NT2/D1 (cell line): ENCODE measurements at places on chromosomes 16 and 17.

DNA sequence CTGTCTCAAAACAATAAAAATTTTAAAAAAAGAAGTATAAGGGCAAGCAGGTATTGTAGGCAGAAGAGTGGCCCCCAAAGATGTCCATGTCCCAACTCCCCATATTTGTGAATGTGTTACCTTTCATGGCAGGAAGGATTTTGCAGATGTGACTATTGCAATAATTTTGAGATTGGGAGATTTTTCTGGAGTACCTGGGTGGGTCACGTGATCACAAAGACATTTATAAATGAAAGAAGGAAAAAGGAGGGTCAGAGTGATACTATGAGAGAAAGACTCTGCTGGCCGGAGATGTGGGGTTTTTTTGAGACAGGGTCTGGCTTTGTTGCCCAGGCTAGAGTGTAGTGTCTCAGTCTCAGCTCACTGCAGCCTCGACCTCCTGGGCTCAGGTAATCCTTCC lies 27.4 kb upstream of the PAFAH1B1 start:
- DNase-seq = no peak

DNA sequence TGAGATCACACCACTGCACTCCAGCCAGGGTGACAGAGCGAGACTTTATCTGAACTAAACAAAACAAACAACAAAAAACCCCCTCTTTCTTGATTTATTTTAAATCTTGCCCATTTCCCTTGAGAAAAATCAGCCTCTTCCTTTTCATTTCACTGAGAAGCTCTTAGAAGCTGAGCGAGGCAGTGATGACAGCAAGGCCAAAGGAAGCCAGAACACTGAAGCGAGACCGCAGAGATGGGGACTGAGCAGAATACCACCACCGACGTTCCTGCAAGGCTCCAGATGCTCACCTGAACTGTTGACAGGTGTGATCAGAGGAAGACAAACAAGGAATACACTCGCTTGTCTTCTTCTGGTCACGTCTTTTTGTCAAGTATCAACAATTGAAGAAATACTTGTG lies 30.5 kb upstream of the IRF8 start:
- no peak for DNase-seq

GRCh38 chr16:87836844-87837581 lies 32.3 kb downstream of the SLC7A5 start:
- no peak for DNase-seq

DNA sequence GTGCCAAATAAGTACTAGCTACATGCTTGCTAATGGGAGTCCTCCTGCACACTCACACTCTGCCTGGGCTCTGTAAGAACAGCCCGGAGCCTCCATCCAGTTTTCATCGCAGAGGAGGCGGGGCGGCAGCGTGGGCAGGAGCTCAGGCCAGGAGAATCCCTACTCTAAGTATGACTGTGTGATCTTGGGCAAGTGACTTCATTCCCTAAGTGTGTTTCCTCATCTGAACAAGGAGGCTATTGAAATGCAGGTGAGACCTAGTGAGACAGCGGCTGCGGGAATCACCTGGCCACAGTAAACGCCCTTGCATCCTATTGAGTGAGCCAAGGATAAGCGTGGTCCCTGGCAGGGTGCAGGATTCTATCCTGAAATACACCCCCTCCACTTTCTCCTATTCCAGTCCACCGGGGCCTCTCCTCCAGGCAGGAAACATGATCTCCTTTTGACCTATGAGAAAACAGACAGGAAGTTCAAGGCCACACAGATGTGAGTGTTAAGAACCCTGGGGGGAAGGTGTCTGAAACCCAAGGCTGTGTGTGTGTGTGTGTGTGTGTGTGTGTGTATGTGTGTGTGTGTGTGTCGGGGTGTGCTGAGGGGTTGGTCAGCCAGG lies 5.2 kb upstream of the RAI1 start:
- DNase-seq = no peak

DNA sequence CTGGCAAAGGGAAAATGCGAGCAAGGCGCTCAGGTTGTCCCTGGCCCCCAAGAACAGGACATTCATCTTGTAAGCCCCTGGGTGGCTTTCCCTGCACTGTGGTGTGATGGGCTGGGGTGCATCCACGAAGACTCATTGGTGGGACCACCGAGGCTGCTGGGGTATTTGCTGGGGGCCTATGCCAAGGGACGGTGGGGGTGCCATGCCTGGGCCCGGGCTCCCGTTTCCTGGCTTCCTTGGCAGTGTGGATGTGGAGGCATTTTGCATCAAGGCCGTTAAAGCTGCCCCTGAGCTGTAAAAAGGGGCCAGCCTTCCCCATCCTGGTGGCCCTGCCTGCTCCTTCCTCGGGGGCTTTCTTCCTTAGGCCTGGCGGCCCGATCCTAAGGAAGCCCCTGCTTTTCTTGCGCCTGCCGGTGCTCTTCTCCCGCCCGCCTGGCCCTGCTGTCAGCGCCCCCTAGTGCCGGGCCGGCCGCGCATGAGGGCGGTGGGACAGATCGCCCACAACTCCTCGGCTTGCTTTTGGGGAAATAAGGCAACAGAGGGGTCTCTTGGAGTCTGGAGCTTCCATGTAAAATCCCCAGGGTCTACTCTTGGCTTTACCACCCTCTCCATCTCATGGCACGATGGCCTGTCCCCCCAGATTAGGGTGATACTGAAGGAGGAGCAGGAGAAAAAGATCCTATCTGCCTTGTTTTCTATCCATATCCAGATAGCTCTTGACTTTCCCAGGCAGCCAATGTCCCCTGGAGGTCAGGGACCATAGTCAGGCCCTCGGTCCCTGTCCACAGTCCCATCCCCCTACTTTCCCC lies 9.8 kb upstream of the TBX2 start:
- DNase-seq = no peak

DNA sequence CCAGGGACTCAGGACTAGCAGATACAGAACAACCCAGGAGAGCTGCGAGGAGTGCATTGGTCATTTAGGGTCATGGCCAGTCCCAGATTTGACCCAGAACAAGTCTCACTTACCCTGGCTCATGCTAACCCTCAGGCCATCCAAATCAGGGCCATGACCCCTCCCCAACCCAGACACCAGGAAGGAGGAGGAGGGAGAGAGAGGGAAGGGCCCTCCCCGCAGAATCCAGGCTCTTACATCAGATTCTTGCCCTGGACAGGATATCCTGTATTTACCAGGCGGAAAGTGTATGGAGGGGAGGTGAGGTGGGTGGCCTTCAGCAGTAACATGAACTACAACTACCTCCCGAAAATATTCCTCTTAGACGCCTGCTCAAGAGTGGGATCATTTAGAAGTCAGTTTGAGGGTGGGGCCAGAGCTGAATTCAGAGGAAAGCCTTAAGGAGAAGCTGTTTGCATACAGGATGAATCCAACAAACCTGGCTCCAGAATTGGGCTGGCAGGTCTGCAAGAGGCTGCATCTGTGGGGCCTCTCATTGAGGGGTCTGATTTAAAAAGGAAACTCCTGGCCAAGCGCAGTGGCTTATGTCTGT lies 2.1 kb downstream of the VAT1 start:
- DNase-seq = no peak

GRCh38 chr17:73571511-73572130 lies 72.6 kb downstream of the SDK2 start:
- no peak for DNase-seq

DNA sequence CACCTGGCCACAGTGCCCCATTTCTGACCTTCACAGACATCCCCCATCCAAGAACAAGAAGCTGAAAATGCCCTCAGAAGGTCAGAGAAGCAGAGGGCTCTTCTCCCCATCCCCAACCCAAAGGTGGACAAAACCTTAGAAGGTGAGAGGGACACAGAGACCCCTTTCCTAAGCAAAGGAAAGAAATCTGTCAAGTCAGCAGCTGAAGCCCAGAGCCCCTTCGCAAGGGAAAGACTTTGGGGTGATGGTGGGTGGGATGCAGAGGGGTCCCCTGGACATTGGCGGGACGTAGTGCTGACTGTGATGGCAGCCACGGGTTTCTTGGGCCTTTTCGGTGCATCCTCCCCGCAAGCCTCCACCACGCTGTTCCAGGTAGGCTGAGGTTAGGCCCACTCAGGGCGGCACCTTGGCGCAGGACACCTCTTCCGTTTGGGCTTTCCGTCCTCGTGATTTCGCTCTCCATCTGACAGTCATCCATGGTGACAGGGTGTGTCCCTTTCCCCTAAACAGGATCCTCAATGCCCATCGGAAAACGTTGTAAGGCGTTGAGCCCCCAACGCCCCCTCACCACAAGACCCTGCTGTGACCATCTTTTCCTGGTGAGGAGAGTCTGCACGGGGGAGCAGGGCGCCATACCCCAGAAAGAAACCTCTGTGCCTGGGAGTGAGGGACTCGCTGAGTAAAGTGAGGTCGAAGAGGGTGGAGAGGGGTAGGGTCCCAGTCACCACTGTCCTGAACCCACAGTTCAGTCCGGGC lies 10.7 kb upstream of the GSDMA start:
- no peak for DNase-seq

GRCh38 chr17:325270-326009 lies 27.2 kb downstream of the RPH3AL start:
- no peak for DNase-seq

GRCh38 chr16:77599793-77600415 lies 122.4 kb upstream of the NUDT7 start:
- no peak for DNase-seq

DNA sequence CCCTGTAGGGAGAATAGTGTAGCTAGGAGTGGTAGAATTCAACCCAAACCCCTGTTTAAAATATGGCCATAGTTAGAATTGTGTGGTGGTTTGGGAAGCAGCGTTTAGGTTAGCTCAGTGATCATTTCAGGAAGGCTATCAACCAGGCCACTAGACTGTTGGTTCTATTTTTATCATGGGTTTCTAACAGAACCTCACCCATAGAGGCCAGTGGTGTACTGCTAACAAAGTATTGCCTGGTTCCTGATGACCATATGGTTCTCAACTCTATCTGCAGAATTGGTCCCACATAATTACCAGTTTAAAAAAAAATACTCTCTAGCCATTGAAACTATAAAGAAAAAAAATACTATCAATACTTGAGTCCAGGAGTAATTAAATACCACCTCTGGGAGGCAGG lies 70.5 kb upstream of the RASL10B start:
- DNase-seq = no peak

- peak; percentile 70 for DNase-seq
Observed at GRCh38 chr17:10616502-10617119, 40.5 kb downstream of the MYH3 start.

DNA sequence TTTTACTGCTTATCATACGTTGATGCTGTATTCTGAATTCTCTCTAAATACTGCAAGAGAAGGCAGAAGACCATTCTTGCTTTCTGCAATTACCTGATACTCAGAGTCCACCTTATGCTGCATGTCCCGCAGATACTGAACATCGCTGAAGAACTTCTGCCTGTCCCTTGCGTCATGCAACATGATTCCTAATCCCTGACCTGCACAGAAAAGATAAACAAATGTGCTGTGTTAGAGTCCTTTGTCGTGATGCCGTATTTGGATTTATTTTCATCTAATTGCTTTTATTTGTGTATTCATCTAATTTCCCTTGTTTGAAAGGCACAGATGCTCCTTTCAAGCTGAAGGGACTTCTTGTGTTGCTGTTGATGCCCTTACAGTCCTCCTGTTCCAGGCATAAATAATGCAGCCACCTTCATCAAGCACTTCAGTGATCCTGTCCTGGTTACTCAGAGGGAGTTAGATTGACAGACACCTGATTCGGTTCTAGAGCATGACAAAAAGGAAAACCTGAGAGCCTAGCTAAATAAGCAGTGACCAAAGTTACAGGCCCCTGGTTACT lies 6.5 kb downstream of the MARCHF10 start:
- DNase-seq = no peak

- no peak for DNase-seq
Observed at GRCh38 chr16:10322723-10323527, 62.9 kb upstream of the ATF7IP2 start.

GRCh38 chr16:72198021-72198711 lies 26.2 kb upstream of the PMFBP1 start:
- no peak for DNase-seq

GRCh38 chr17:63498626-63499195 lies 21.9 kb downstream of the ACE start:
- no peak for DNase-seq

- peak; percentile 51 for DNase-seq
Observed at GRCh38 chr16:4116325-4117249, at the start of gene ADCY9. Gene ADCY9 (minus strand): TSS chr16:4116442. CDS start chr16:4115442, 1,000 bp downstream.
